Stimulated activated CD4-positive, alpha-beta T cell treated with anti-CD3 and anti-CD28 coated beads, Interleukin-4, amount 100 ng/mL, for 48 hours (primary cell): ENCODE measurements at places on chromosomes 6 and 20.

DNA sequence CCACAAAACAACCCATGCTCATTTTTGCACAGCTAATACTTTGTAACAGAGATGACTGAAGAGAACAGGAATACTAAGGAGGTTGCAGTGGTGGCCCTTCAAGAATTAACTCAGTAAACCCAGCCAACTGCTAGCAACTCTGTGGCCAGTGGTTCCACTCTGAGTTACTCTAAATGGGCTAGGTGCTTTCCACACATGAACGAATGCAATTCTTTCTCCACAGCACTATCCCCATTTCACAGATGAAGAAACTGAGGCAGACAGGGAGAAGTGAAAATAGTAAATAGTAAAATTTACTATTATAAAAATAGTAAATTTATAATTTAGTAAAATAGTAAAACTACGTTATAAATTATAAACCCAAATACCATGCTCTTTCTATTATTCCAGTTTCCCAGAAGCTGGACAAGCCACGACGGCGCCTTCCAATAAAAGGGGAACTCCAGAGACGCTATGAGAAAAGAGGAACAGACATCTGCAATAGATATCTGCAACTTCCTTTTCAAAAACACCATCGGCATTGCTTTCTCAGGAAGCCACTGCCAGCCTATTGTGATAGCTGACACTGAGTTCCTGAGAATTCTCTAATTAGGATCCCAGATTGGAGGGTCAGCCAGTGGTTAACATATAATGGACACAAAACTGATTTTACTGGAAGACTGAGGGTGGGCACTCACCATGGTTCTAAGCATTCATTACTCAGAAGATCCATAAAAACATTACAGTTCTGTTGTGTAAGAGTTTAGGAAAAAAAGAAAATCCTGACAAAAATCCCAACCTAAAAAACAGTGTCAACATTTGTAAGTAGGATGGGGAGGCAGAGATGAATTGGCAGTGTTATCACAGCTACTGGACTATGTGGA, 16.2 kb downstream of the FKBP1A start:
- DNase-seq: no peak

- no peak for DNase-seq
Observed at GRCh38 chr6:14194483-14194882, 76.9 kb downstream of the CD83 start.

GRCh38 chr6:10793695-10794094, 44.6 kb downstream of the MAK start:
- DNase-seq: no peak

- DNase-seq: no peak
Observed at GRCh38 chr20:16709017-16709416, 20.8 kb upstream of the SNRPB2 start.

GRCh38 chr6:111050261-111051023, 36.9 kb upstream of the SLC16A10 start:
- no peak for DNase-seq

DNA sequence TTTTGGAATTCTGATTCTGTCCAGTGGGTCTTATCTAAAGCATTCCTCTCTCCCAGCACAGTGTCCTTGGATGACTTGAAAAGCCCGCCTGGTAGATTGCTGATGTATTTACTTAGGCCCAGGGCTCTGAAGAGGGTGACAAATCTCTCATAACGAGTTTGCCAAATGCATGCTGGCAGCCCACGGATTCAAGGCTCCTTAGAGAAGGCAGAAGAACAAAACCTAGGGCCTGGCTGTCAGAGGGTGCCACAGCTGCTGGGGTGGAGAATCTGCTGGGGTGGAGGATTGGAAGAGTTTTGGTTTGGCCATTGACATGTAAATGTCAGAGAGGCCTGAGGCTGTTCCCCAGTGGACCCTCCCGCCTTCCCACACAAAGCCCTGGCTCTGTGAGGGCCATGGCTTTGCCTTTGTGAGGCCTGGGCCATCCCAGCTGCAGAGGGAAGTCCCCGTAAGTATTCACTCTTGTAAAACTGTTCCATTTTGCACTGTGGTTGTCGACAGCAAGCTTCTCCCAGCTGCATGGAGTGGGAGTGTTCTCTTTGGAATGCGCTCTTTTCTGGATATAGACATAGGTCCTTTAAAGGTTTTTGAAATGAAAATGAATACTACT, 50.3 kb downstream of the ANKRD6 start:
- no peak for DNase-seq

DNA sequence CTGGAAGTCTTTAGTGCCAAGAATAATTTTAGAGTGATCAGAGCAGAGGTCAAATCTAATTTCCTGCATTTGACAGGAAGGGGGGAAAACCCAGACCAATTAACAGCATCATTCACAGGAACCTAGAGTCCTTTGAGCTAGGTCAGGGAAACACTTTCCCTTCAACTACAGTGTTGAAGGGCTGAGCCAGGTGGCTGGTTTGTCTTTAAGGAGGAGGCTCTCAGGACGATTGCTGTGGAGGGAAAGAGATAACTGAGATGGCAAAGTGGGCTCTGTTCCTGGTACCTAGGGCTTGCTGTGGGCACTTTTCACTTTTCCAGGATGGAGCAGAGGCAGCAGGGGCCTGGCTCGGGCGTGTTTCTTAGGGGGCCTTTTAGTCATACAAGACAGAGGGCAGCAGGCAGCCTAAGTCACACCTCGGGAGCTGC, 111.9 kb downstream of the SCML4 start:
- no peak for DNase-seq

GRCh38 chr20:32249030-32249738, 28.3 kb upstream of the KIF3B start:
- DNase-seq: peak; percentile 30

DNA sequence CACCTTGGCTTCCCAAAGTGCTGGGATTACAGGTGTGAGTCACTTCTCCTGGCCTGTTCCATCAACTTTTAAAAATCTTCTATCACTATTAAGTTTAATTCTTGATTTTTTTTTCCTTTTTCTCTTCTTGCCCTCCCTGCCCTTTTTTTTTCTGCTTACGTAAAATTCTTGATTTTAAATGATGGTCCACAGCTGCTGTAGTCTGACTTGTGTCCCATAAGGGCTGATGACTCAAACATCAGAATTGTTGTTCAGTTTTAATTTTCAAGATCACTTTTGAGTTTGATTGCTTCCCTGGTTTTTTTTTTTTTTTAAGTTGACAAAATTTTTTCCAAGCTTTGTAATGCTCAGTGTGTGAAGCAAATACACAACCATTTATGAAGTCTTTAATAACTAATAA, 61.9 kb downstream of the CBFA2T2 start:
- no peak for DNase-seq

GRCh38 chr20:40160097-40160550, 528.9 kb downstream of the MAFB start:
- peak; percentile 5 for DNase-seq

- no peak for DNase-seq
Observed at GRCh38 chr20:3843490-3843889, 3.1 kb upstream of the MAVS start.

- no peak for DNase-seq
Observed at GRCh38 chr6:88342336-88342735, 176.2 kb upstream of the CNR1 start.

GRCh38 chr20:19815553-19815991, 57.5 kb downstream of the RIN2 start:
- DNase-seq: no peak

DNA sequence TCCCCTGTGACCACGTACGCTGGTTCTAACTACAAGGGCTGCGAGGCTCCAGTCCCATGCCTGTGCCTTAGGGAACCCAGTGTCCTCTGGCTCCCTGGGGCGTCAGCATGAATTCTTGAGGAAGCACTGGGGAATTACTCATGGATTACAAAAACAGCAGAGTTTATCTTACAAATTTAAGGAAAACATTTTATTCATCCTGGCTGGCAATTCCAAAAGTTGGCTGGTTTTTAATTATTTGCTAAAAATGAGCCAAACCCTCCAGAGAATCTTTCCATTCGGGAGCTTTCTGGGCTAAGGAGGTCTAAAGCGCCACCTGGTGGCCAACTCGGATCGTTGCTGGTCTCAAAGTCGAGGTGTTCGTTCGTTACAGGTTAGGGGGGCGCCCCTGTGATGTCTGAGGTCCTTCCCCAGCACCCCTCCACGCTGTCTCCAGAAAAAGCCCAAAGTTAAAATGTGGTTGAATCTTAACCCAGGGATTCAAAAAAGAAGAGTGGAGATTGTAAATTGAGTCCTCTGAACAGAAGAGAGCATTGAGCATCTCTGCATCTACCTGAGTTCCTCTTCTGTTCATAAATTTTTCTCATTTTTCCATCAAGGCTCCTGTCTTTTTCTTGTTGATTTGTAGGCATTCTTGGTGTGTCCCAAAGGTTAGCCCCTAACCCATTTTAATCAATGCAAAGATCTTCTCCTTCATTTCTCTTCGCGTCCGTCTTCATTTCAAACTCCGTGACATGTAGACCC, 99.4 kb downstream of the BFSP1 start:
- DNase-seq: peak; percentile 32

GRCh38 chr6:36759148-36759759, 61.6 kb downstream of the RAB44 start:
- peak; percentile 75 for DNase-seq

- DNase-seq: no peak
Observed at GRCh38 chr20:43043887-43044286, 145.8 kb downstream of the PTPRT start.

DNA sequence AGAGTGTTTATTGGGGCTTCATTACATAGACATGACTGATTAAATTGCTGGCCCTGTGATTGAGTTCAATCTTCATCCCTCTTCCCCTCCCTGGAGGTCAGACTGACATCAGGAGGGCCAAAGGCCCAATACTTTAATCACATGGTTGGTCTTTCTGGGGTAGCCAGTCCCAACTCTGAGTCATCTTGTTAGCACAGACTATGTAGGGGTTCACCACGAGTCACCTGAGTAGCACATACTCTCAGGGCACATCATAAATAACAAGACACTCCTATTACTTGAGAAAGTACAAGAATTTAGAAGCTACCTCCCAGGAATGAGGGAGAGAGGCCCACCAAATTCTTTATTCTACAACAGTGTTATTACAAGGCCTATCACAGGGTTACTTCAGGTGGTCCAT, 11.3 kb downstream of the GINS1 start:
- no peak for DNase-seq

DNA sequence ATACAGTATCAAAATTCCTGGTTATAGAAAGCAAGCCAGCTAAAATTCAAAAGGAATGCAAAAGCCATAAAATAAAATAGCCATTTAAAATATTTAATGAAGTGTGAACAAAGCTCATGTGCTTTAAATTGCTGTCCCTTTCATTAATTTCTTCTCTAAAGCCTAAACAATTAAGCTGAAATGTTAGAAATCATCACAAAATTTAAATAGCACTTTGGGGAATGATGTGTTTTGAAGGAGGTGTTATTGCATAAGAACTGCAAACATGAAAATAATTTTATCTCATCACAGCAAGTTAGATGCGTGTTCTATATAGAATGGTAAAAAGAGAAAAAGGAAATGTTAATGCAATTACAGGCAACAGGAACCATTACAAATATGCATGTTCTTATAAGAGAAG, 111.0 kb downstream of the RIMS1 start:
- DNase-seq: no peak

GRCh38 chr6:14434916-14435690, 317.5 kb downstream of the CD83 start:
- DNase-seq: no peak

DNA sequence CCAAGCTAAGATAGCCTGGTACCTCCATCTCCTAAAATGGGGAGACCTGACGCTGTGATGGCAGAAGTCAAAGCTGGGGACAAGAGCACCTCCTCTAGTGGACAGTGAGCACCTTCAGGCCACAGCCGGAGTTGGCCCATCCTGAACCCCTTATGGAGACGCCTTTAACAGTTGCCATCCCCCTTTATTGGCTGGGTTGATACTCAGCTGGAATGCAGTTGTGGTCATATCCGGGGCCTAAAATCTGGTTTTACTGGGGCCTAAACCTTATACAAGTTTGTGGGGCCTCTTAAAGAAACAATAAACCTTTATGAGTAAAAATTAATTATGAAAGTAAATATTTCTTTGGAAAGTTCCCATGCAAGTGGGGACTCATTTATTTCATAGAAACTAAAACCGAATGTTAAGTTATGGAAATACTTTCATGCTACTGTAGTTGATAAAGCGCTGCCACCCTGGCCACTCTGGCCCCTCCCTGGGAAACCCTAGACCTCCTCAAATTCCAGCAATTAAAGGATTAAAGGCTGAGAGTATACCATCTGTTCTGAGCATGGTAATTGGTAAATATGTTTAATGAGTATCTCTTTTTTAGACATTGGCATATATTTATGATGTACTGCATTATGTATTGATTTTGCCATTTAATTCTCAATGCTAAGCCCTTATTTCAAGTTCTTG, 95.1 kb upstream of the SASH1 start:
- DNase-seq: no peak

GRCh38 chr20:57082357-57082945, 184.0 kb downstream of the BMP7 start:
- DNase-seq: no peak

DNA sequence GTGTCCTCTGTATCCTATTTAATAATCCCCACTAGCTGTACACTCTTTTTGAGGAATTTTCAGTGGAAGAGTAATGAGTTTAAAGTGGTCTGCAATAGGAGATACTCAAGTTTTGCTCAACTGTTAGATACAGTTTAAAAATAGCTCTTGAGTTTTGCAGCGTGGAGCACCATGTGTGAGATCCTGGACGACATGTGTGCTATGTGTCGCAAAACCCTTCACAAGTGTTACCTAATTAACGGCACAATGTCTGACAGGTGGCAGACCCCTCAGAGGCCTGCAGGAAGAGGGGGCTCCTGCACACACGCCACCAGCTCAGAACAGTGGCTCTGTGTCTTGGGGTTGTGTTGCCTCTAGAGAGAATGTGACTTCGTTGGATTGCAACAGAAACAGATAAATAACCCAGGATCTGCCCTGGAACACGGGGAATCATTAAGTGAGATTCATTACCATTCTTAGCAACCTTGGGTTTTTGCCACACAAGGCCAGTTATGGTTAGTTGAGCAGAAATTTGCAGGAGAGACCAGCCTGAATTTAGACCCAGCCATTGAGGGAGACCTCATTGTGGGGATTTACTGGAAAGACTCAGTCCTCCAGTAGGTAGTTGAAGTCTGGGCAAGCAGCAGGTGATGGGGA, 73.8 kb downstream of the SASH1 start:
- DNase-seq: no peak

DNA sequence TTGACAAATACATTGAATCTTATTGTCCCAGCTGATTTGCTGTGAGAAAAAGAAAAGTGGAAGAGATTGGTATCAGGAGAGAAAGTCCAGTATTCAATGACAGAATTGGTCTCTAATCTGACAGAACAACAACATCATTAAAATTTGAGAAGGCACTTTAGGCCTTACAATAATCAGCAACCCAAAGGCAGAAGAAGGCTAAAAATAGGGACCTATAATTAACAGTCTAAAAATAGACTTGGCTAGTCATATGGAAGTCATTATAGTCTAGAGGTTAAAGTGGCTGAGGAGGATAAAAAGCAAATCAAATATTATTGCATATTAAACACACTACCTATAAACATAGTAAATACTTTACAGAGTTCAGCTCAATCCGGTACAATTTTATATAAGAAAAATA, 393.6 kb upstream of the JAG1 start:
- no peak for DNase-seq

GRCh38 chr6:52746213-52746612, 17.1 kb downstream of the GSTA2 start:
- DNase-seq: no peak
